ENCODE measurements at places on chromosomes 6 and 20. TPM values are rescaled to one million over a fixed set of nuclear protein-coding genes. Genes with fewer than 3 reads are reported as not detected.

Gene RSPO4
- not detected for total RNA-seq

DNA sequence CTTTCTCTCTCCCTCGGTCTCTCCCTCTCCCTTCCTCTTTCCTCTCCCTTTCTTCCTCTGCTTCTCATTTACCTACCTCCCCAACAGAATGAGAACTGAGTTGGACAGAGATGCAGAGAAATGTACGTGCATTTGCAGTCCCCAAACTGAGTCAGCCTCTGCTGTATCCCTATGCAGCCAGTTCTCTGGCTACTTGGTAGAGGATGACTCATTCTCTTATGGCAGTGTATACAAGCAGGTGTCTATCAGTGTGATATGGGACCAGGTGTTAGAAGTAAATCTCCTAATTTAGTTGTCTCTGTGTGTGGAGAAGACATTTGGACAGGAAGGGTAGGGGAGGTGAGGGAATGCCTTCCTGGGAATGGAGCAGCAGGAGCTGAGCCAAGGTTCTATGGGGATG is 470.8 kb downstream of the CD109 start:
- peak; percentile 38 for DNase-seq

DNA sequence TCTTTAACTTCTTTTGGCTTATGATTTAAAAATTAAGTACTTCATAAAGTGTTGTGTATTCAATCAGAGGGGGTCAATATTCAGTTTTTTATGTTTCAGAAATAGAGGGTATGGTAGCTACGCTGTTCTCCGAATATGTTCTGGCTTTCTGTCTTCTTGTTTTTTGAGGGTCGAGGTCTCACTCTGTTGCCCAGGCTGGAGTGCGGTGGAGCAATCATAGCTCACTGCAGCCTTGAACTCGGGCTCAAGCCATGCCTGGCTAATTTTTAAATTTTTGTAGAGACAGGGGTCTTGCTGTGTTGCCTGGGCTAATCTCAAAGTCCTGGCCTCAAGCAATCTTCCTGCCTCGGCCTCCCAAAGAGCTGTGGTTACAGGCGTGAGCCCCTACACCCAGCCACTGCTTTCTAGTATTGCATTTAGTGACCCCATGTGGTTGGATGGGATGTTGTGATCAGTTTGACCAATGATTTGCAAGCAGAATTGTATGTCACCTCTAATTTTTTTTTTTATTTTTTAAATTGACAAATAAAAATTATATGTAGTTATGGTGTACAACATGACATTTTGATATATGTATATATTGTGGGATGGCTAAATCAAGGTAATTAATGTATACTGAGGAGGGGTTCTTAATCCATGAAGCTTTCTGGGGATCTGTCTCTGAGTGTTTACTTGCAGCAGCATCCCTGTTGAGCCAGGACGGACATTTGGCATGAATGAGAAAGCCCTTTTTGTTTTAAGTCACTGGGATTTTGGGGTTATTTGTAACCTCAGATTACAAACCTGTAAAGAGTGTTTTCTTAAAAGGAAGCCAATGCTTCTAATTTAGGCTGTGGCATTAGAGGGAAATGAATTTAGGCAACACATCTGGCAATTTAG is 38.5 kb upstream of the DEK start:
- DNase-seq, result peak; percentile 19

- DNase-seq, result peak; percentile 44
Observed at GRCh38 chr20:51500311-51500710, 42.2 kb downstream of the NFATC2 start.

- no peak for DNase-seq
Observed at GRCh38 chr20:22430746-22431168, 153.6 kb downstream of the FOXA2 start.

GRCh38 chr20:704726-705125 is 29.1 kb upstream of the SCRT2 start:
- no peak for DNase-seq

- DNase-seq, result no peak
Observed at GRCh38 chr20:50054626-50055511, 58.1 kb downstream of the UBE2V1 start.

- no peak for DNase-seq
Observed at GRCh38 chr6:7410851-7411250, 21.2 kb downstream of the RIOK1 start.

DNA sequence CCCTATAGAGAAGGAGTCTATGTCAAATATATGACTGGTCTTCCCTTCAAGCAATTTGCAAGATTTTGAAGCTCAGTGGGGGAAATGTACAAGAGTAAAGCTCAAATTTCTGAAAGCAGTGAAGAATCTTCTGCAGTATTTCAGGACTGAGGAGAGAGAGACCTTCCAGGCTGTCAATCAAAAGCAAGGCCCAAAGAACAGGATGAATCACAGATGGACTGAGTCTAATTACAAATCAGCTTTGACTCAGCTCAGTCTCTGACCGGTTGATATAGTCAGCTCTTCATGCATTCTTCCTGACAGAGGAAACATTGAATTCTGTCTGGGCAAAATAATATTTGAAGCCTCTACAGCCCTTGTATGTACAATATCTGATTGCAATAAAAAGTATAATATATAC is 7.7 kb upstream of the HTR1B start:
- peak; percentile 36 for DNase-seq

Gene CLPSL1
- not detected for total RNA-seq

DNA sequence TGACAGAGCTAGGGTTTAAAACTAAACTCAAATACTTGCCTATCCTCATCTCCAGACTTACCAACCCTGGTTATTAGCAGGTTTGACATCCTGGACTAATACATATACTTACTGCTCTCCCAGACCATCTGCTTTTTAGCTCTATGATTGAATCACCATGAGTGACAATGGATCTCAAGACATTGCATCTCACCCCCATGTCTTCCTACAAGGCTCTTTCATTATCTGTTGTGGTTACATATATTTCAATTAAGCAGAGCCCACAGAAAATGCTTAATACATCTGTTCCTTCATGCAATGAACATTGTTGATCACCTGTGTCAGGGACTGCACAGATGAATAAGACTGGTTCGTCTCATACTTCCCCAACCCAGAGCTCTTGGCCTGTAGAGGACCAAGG is 19.4 kb downstream of the SAMD3 start:
- DNase-seq, result no peak

Gene ATP5F1E
- 58.5 TPM for total RNA-seq

DNA sequence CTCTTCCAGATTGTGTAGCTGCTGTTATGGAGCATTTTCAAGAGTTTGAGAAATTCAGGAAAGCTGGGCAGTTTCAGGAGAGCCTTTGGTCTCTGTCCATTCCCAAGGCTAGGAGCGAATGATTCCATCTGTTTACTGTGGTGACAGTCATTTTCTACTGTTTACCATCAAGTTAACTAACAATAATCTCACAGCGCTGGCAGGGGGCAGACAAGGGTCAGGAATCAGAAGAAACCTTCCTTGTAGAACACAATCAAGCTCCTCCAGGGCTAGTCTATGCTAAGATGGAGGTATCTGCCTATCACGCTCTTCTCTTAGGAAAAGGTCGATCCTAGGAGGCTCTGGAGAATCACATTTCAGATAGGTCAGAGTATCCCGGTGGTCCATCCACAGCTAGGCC is 293.9 kb downstream of the KIF16B start:
- DNase-seq, result peak; percentile 55

GRCh38 chr20:53652859-53653517 is 59.3 kb upstream of the ZNF217 start:
- no peak for DNase-seq

Gene MLIP
- not detected for total RNA-seq

Gene TNFAIP3
- total RNA-seq, result 21.9 TPM

DNA sequence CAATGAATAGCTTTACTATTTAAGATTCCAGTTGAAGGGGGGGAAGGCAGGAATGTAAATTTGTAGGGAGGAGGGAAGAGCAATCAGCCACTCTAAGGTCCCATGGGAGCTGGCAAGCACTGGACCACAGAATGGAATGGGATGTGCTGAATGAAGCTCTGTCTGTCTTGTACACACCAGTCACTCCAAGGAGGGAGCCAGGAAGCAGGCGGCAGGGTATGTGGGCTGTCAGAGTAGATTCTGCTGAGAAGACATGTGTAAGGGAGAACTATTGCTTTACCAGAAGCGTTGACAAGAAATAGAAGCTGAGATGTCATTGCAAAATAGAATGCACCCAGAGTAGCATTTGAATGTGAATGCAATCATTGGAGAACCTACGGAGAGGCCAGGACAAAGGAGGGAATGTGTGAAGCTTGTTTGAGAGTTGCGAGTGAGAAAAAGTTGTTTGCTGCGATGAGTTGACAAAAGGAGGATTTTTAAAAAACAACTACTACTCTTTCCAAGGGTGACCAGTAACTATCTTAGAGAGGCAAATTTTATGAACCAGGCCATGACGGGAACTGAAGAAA is 25.2 kb upstream of the PDE7B start:
- DNase-seq, result no peak

Gene DPPA5
- not detected for total RNA-seq

DNA sequence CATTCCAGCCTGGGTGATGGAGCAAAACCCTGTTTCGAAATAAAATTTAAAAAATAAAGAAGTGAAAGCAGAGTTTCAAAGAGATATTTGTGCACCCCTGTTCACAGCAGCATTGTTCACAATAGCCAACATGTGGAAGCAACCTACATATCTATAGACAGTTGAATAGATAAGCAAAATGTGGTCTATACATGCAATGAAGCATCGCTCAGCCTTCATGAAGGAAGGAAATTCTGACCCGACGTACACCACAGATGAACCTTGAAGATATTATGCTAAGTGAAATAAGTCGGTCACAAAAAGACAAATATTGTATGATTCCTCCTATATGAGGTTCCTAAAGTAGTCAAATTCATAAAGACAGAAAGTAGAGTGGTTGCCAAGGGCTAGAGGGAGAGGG is 6.5 kb upstream of the NCOA6 start:
- DNase-seq, result no peak

DNA sequence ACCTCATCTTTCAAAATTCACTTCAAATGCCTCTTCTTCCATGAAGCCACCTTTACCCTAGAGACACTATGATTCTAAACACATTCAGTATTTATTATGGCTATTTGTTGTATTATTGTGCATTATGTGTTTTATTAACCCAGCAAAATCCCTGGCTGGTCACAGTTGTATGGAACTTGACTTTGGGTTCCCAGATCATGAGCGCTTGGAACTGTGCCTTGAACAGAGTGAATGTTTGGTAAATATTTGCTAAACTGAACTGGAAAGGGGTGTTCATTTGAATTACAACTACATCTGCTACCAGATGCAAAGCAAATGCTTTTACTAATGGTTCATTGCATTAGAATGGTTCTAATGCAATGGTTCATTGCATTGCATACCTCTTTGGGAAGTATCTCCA is 259.8 kb downstream of the PKHD1 start:
- DNase-seq, result no peak

DNA sequence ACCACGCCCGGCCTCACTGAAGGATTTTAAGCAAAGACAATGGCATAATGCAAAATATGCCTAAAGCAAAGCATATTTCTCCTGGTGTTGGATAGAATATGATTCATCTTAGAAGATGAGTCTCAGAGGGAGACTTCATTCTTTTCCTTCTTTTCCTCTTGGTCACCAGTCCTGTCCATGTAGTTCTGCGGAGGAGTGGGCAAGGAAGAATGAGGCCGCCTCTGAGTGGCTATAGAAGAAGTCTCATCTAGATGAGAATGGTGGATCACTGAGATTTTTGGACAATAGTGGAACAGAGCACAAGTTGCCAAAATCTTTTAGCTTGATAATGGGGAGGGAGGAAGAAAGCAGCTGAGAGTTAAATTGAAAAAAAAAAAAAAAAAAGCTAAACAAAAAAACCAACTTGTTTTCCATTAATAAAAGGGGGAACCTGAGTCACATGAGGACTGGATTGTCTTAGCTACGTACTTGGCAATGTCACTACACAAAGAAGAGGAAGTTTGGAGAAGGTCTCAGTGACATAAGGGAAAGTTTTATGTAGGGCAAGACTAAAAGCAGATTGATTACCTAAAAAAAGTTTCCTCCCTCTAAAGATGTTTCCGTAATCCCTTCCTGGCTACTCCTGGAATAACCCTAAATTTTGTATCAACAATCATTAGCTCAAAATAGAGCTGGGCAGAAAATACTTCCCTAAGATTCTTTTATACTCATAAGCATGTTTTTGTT is 6.0 kb downstream of the CD83 start:
- no peak for DNase-seq

DNA sequence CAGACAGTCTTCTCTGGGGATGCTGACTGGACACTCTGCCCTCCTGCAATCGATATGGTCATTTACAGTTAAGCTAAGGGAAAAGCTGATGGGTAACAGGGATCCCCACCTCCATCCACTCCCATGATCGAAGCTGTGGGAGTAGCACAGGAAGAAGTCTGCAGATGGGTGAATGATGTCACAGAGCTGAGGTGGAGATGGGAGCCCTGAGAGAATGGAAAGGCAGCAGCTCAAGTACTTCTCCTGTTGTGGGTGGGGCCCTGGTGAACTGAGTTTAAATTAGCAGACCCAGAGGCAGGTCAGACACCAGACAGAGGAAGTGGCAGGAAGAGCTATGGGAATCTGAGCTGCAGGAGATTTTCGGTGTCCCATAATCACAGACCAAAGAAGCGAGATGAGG is 29.0 kb downstream of the HDGFL1 start:
- no peak for DNase-seq

Gene COX4I2
- not detected for total RNA-seq

DNA sequence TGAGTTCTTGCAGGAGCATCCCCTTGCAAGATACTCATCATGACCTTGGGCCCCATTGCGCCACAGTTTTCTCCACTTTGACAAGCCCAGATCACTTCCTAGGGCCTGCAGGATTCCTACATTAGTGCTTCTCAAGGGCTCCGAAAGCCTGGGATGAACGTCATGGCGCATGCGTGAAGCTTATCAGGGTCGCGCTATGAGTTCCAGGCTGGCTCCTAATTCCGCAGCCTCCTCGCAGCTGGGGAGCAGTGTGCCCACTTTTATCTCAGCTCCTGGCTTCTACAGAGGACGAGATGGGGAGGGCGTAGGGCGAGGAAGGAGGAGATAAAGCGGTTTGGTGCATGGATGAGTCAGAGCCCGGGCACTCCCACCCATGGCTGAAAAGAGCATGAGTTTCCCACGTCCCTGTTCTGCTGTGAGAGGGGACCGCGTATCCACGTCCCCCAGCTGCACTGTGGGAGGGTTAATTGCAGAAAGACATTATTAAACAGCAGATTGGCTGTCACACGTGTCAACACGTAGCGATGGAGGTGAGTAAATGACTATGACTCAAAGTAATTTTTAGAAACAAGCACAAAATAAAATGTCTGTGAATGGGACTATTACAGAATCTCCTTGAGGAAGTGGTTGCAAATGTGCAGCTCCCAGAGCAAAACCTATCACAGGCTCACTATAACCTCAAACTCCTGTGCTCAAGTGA is 72.9 kb upstream of the DSP start:
- peak; percentile 8 for DNase-seq

Gene MCUR1
- total RNA-seq, result 28.6 TPM

GRCh38 chr6:25675167-25675566 is 23.2 kb downstream of the SCGN start:
- DNase-seq, result no peak

- DNase-seq, result no peak
Observed at GRCh38 chr6:54850114-54850513, 3.5 kb downstream of the FAM83B start.

Gene MATN4
- total RNA-seq, result not detected

- no peak for DNase-seq
Observed at GRCh38 chr6:68572975-68573374, 62.1 kb upstream of the ADGRB3 start.

- DNase-seq, result no peak
Observed at GRCh38 chr6:39056681-39057080, 8.1 kb downstream of the GLP1R start.

- DNase-seq, result peak; percentile 64
Observed at GRCh38 chr6:108565091-108565766, 4.5 kb downstream of the FOXO3 start.

Gene ADAM33
- total RNA-seq, result not detected

Gene DOK5
- total RNA-seq, result not detected
